ENCODE measurements at places on chromosomes 6 and 20.

DNA sequence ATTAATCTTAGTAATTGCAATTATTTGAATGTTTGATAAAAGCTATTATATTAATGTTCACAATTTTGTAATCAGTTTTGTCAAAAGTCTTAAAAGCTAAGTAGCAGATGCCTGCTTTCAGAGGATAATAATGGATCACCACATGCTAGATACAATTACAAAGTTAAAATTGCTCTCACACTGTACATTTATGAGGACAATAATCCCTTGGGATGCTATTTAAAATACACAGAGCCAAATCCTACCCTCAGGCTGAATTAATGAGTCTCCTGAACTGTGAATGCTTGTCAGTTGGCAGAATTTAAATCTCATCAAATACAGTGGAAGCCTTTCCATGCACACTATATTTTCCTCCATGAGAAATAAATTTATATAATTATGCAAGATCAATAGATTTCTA is 153.3 kb upstream of the SYNCRIP start:
- DNase-seq: no peak

- no peak for DNase-seq
These were observed 13.4 kb upstream of the TREML4 start for GRCh38 chr6:41214559-41215238.

GRCh38 chr6:73104921-73105320 is 120.4 kb downstream of the KHDC1L start:
- no peak for DNase-seq

DNA sequence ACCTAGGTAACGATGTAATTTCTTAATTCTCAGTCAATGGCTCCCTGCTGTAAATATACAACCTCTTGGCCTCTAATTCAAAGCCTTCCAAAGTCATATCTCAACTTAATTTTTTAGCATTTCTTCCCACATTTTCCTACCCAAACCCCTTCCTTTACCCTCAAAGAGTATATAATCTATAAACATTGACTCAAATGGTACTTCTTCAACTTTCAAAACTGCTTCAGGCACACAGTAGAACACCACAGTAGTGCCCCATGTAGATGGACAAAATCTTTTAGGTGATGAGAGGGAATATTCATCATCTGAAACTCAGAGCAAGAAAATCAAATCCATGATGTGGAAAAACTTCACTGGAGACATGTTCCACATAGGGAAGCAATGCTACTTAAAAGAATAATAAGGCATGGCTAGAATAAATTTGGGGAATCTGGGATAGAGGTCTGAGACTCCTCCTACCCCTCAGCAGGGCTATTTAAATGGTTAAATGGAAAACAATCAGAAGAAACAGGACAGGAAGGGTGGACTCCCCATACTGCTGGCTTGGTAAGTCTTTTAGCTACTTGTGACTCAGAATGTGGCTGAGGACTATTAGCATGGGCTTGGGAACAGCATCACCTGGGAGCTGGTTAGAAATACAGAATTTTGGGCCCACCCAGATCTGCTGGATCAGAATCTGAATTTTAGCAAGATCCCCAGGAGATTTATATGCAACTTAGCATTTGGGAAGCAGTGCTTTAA is 6.4 kb downstream of the SLC22A2 start:
- no peak for DNase-seq

DNA sequence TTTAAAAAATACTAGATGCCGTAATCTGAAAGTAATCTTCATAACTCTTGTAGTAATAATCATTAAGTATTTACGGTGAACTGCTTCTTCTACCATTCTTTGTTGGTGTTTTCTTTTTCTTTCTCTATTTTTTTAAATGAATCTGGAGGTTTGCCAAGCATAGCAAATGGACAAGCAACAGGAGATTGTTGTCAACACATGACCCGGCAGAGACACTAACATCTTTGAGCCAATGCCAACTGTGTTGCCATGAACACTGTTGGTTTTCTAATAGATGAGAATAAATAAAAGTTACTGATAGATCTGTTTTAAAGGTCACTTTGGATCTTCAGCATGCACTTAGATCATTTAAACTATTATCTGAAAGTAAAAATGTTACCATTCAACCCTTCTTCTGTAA is 523.6 kb upstream of the EYS start:
- no peak for DNase-seq

DNA sequence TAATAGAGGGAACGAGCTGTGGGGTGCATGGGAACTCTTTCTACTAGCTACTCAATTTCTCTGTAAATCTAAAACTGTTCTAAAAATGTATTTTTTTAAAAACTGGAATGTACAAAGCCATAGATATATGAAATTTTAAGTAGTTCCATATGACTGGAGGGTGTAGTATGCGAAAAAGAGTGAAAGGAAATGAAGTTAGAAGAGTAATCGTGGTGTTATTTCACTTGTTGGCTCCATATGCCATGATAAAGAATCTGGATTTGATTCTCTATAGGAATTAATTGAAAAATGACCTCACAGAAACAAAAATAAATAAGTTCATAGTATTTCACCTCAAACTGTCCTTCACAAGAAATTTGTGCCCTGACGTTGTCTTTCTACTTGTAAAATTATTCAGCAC is 500.2 kb downstream of the TENT5A start:
- DNase-seq: no peak

- no peak for DNase-seq
These were observed 171.2 kb upstream of the SUPT3H start for GRCh38 chr6:45548657-45549515.

DNA sequence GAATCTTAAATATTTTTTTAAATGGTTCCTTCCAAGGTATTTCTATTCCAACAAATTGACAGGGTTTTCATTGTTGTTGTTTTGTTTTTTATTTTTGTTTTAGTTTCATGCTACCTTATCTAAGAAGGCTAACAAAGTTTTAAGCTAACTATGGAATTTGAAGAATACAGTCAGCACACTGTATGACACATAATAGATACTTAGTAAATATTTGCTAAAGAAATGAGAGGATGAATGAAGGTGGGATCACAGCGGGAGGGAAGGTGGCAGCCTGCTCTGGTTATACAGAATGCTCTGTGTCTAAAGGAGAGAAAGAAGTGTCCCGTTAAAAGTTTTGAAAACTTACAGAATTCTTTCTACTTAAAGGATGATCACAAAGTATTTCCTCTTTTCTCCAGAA is 43.7 kb upstream of the DST start:
- DNase-seq: no peak

GRCh38 chr6:94254689-94255088 is 835.3 kb upstream of the EPHA7 start:
- no peak for DNase-seq

DNA sequence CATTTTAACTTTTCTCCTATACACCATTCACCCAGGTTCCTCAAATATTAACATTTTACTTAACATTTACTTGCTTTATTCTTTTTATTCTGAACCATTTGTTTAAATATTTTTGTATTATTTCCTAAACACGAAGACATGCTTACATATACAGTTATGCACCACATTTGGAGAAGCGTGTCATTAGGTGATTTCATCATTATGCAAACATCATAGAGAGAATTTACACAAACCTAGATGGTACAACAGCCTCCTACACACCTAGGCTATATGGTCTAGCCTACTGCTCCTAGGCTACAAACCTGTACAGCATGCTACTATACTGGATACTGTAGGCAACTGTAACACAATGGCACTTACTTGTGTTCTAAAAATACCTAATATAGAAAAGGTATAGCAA is 6.6 kb downstream of the TDP2 start:
- DNase-seq: no peak

DNA sequence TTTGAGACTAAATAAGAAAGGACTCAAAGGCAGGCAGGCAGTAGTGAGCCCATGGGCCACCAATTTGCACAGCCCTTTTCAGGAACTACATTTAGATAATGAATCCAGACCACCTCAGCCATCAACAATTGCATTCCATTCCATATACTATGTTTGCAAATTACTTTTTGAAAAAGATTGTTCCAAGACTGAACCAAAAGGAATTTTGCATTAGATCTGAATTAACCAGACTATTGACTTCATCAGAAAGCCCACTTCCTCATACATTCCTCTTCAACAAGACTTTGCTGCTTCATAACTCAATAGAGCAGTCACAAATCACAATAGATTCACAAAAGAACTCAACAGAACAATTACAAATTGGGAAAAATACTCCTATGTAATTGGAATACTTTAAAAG is 229.1 kb downstream of the SIM1 start:
- no peak for DNase-seq

DNA sequence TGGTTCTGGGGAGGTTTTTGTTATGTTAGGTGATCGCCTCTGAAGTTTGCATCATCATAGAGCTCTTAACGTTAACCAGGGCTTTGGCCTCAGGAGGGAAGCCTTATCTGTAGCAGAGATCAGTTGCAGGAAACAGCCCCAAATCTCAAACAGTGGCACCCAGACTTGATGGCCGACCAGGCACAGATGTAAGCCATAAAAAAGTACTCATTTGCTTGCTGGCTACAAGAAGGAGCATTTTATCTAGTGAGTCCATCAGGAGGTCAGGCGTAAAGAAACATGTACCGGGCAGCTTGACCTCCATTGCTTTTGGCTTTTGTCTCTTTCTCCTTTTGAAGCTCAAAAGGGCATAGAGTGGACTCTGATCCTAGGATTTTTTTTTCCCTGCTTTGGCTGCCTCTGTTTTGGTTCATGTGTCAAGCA is 122.3 kb downstream of the CCDC170 start:
- DNase-seq: no peak

GRCh38 chr6:36169023-36170007 is 27.2 kb upstream of the BRPF3 start:
- DNase-seq: no peak

Measured in HT1080 (cell line).